ENCODE measurements at places on chromosomes 2 and 18.

- no peak for DNase-seq
Observed at GRCh38 chr2:120513776-120514357, 167.9 kb downstream of the INHBB start.

- DNase-seq = no peak
Observed at GRCh38 chr2:152407204-152407721, 72.3 kb downstream of the FMNL2 start.

- DNase-seq = no peak
Observed at GRCh38 chr2:210519594-210519993, 36.8 kb upstream of the CPS1 start.

DNA sequence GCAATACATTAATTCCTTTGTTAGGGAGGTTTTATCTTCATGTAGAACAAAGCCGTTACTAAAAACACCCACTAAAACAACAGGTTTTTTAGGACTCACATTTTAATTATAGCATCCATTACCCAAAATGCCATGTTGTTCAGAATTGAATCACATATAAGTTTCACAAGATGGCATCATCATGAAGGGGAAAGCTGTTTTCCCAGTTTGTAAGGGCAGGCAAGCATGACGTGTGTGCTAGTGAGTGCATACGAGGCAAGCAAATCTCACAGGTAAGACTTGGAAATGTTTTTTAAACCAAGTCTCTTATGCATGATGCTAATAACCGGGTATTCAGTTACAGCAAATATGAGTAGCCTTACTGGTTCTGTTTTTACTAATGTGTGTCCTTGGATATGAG is 111.8 kb upstream of the NFATC1 start:
- DNase-seq = no peak

DNA sequence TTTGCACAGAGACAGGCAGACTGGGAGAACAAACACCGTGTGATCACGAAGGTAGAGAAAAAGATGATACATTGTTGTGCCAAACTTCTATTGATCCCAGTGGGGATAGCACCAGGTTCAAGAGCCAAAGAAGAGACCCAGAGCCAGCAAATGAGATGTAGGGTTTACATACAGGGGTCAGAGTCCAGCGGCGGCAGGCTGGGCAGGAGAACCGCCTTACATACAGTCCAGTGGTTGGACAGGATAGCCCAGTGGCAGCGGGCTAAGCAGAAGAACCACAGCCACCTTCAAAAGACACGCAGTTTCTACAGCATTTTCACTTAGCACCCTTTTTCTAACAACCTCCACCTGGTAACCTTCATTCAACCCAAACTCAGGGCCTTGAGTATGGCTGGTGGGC is 932.8 kb downstream of the SLC4A3 start:
- no peak for DNase-seq

GRCh38 chr2:42133771-42134195 is 35.4 kb upstream of the EML4 start:
- DNase-seq = no peak

DNA sequence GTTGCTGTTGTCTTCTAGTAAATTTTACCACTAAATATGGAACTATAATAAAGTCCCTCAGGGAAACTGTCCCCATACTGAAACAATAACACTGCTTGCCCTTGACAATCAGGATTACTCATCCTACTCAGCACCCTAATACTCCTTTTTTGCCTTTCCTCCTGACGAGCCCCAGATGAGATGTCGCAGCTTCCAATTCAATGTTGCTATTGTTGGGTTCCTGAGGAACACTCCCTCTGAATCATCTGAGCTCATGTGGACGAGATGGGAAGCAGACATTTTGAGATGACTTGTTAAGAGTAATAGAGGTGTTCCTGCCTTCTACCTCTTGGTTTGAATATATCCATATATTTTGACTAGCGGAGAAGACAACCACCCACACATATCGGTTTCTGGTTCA is 187.8 kb upstream of the FAM98A start:
- no peak for DNase-seq

DNA sequence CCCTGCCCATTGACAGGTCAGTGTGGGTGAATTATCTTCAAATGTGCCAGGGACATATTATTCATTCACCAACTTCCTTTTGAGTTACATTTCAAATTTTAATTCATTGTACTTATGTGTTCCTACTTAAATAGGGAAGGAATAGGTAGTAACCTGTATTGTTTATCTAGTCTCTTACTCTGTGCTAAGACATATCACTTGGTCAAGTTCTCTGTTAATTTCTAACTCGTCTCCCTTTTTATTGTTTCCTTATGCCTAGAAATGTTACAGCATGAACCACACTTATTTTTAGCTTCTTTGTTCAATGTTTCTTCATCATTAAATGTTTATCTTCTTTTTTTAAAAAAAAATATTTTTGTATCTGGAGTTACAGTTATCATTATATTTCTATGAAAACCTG is 151.9 kb downstream of the HAUS1 start:
- no peak for DNase-seq

DNA sequence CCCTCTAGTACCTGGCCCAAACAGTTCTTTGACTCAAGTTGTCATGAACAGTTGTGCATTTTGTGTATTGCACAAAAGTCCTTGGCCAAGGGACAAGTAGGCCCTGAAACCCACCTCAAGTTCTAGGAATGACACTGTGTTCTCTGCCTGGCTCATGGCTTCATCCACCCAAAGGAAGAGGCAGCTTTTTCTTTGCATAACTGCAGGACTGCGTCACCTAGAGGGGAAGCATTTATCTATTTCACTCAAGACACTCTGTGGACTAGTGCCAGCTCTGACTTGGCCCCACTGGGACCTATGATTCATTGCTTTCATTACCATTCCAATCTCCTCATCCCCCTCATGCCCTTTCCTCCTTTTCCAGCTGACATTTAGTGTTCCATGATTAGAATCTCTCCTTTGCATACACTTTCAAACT is 119.3 kb upstream of the SIX2 start:
- DNase-seq = peak; percentile 89
